ENCODE measurements at places on chromosomes 7 and 10.
A peak's percentile ranks its signal among the peaks of the same experiment; 100 is the strongest.

GRCh38 chr7:22394739-22395138, 37.8 kb upstream of the RAPGEF5 start:
- DNase-seq: no peak

DNA sequence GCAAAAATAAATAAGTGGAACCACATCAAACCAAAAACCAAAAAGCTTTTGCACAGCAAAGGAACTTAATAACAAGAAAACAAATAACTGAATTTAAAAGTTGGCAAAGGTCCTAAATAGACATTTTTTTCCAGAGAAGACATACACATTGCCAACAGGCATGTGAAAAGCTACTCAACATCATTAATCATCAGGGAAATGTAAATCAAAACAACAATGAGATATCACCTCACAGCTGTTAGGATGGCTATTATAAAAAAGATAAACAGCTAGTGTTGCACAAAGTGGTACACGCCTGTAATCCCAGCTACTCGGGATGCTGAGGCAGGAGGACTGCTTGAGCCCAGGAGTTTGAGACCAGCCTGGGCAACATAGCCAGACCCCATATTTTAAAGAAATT, 2.2 kb upstream of the SUN3 start:
- DNase-seq: no peak

- DNase-seq: no peak
These were observed 100.1 kb downstream of the BTRC start for GRCh38 chr10:101453791-101454718.

DNA sequence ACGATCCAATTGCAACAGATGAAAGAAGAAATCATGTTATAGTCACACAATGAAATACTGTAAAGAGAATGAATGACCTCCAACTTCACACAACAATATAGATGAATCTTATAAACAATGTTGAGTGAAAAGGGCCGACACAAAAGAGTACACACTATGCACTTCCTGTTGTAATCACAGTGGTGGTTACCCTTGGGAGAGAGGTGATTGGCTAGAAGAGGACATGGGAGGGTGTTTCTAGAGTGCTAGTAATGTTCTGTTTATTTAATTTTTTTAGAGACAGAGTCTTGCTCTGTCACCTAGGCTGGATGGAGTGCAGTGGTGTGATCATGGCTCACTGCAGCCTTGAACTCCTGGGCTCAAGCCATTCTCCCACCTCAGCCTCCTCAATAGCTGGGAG, 82.5 kb downstream of the NDUFB2 start:
- no peak for DNase-seq

- DNase-seq: no peak
These were observed 51.9 kb downstream of the IKZF1 start for GRCh38 chr7:50356212-50356944.

DNA sequence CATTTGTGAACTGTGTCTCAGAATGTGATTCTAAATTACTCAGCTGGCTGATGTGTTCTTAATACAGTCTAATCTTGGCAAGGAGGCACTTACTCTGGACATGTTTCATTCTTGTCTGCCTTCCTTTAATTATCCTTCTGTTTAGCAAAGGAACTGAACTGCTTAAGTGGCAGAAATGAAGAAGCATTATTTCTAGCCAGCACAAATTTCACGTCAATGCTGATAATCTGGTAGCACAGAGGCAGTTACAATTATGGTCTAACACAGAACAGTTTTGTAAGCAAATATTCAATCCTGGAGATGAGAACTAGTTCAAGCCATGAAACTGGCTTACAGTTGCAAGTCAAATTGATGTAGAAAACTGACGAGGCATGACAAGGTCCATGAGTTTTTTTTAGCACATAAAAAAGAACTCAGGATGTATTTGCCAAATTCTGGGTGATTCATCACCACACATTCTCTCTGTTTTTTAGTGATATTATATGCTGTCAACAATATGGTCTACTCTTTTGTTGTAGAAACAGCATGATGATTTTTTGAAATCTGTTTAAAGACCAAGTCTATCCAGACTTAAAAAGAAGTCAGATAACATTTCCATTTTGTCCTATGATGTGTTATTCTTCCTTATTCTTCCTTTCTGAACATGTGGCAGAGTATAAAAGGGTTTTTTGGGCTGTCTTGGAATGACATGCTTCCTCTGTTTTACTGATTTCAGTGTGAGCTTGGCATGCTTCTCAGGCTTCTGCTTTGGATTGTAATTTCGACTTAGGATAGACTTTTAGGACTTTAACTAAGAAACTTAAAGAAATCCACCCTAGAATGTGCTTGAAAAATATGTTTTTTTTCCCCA, 154.8 kb downstream of the DNAJB9 start:
- DNase-seq: no peak

GRCh38 chr10:119724593-119725516, 995 bp upstream of the INPP5F start:
- no peak for DNase-seq

DNA sequence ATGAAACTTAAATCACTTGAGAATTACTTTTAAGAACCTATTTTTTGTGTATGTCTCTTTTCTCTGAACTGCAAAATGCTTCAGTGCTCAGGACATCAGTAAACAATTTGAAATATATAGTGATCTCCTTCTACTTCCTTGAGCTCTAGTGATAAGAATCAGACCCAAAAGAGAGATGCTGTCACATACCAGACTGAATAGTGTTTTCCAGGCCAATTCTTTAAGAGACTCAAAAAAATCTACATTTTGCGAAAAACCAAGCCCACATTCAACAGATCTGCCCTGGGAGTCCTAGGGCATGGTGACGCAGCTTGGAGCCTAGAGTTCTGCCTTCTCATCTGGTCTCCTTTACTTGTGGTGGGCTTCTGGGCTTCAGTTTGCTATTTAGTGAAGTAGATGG, 72.1 kb upstream of the SLC13A1 start:
- no peak for DNase-seq

DNA sequence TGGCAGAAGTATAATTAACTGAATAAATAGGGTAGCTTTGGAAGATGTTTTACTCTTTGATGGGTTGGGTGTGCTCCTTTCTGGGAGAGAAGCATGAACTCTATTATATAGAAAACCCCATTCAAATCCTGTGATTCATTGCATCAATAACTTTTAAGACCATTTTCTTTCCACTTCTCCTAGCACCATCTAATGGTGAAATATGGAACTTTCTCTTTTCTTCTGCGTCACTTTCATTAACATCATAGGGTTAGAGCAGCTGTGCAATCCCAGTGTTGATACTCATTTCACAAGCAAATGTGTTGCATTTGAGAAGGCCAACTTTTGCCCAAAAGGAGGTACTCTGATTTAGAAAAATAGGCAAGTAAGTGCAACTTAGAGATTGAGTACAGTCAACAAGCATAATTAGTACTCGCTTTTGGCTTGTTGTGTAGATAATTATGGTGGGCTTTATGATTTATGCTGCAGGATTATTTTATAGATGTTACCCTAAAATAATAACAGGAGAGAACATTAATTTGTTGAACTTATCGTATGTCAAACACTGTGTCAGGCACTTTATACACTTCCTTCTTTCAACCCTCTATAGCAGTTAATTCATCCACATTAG, 92.9 kb downstream of the CPED1 start:
- peak; percentile 0 for DNase-seq

GRCh38 chr7:121985476-121986030, 112.6 kb downstream of the PTPRZ1 start:
- DNase-seq: peak; percentile 57

DNA sequence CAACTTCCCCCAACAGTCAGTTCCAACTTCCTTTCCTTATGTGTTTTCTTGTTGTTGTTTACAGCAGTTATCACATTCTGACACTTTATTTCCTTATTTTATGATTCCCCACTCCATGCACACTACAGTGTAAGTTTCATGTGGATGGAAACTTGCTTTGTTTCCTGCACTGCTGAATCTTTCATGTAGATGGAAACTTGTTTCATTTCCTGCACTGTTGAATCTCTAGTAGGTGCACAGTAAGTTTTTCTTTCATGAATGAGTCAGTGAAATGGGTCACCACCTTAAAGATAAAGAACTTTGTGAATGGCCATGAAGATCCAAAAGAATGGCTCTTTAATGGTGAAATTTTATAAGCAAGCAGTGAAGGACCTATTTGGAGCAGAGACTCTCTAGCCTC, 61.4 kb downstream of the SHOC2 start:
- DNase-seq: no peak

DNA sequence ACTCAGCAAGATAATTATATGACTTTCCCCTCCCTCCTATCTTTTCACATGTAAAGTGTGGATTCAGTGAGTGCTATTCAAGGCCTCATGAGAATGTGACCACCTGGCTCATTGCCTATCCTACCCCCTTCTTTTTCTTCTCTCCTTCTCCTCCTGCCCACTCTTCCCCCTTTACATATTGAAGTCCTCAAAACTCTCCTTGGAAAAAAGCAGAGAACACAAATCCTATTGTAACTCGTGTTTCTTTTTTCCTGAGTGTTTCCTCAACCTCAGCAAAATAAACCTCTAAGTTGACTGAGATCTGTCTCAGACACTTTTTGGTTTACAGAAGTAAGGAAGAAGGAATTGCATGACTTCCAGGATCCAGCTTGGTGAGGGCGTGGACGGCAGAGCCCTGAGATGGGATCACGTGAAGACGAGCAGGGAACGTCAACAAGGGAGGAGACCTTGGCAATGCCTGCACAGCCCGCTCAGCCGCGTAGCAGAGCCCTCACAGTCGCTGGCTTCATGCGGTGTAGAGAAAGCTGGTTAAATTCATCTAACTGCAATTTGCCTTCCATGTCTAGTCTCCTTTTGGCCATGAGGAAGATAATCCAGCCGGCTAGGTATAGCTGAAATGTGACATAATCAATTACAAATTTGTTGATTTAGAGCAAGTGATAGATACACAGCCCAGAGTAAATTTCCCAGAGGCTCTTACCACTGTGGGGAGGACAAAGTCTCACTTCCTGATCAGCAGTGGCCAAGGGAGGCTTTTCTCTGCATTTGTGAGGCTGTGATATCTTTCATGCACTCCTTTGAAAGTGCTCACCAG, 75.7 kb downstream of the LYZL2 start:
- no peak for DNase-seq

DNA sequence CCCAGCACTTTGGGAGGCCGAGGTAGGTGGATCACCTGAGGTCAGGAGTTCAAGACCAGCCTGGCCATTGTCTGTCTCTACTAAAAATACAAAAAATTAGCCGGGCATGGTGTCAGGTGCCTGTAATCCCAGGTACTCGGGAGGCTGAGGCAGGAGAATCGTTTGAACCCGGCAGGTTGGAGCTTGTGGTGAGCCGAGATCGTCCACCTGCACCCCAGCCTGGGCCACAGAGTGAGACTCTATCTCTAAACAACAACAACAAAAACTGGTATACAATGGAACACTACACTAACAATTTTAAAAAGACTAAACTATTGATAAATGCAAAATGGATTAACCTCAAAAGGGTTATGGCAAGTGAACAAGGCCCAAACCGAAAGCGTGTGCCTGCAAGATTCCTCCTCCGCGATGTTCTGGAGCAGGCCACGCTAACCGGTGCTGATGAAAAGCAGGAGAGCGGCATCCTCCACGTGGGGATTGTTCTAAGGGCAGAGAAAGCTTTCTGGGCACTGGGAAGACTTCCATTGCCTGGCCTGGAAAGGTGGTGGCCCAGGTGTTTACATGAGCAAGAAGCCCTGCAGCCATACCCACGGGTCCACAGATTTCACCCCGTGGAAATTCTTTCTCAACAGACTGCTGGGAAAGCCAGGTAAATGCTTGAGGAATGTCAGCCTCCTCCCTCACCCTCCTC, 53.8 kb downstream of the PDGFA start:
- DNase-seq: no peak

DNA sequence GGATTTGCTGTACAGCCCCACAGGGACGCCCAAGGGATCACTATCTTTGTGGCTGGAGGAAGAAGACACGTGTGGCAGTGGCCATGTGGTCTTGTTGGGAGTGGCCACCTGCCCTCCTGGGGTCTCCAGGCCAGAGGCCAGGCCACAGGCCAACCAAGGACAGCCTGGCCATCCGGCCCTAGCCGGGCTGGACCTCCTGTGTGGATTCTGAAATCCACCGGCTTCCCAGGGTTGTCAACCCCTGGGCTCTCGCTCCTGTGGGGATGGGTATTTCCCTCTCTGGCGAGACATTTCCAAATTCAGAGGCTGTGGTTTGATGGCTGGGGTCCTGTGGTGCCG, 31.5 kb upstream of the CFAP46 start:
- no peak for DNase-seq
